RKO (cell line): ENCODE measurements at places on chromosomes 16 and 17.
A peak's percentile ranks its signal among the peaks of the same experiment; 100 is the strongest.

GRCh38 chr17:62703776-62704380 is 76.4 kb downstream of the MRC2 start:
- DNase-seq = peak; percentile 67

DNA sequence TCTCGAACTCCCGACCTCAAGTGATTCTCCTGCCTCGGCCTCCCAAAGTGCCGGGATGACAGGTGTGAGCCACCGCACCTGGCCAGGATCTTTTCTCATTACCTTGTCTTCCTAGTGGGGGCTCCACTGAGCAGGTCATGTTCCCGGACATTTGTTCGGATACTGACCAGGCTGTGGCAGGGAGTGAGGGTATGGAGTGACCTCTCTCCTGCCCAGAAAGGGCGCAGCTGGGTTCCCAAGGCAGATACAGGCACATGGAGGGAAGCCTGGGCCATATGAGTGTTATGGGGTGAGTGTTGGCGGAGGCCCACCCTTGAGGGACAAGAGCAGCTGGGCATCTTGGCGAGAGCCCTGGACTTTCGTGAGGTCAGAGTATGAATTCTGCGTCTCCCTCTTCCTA is 5.5 kb downstream of the SERPINF1 start:
- no peak for DNase-seq

DNA sequence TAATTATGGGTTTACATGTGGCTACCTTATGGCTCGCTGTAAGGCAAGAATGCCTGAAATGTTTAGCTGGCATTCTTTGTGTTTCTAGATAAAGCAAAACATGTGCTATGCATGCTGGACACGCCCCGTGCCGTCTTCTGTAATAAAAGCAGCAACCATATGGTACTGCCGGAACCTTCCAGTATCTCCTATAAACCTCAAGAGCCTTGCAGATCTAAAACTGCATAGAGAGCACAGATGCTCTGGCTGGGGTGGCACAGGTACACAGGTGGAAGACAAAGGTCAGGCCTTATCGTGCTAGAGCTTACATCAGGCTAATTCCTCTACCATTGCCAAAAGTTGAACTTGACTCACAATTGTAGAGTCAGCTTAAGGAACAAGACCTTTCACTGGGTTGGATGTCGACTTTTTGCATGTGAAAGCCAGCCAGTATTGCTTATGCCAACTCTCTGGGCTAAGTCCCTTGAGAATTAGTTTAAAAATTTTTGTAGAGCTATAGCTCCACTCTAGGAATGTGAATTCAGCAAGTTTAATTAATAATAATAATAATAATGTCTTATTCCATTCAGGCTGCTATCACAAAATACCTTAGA is 187.4 kb upstream of the CACNG5 start:
- no peak for DNase-seq

DNA sequence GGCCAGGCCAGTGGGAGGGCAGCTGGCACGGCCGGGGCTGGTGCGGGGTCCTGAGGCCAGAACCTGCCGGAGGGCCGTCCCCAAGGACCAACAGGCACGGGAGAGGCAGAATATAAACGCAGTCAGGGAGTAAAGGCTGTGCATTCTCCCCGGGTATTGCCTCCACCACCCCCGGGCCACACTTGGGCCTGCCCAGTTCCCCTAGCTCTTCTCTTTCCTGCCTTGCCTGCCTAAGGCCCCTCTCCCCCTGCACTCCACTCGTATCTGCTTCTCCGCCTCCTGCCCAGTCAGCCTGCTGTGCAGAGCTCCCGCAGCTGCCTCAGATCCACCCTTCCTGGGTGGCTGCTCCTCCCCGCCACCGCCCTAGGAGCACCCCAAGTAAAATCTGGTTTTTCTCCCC is 5.0 kb upstream of the RPH3AL start:
- DNase-seq = no peak

DNA sequence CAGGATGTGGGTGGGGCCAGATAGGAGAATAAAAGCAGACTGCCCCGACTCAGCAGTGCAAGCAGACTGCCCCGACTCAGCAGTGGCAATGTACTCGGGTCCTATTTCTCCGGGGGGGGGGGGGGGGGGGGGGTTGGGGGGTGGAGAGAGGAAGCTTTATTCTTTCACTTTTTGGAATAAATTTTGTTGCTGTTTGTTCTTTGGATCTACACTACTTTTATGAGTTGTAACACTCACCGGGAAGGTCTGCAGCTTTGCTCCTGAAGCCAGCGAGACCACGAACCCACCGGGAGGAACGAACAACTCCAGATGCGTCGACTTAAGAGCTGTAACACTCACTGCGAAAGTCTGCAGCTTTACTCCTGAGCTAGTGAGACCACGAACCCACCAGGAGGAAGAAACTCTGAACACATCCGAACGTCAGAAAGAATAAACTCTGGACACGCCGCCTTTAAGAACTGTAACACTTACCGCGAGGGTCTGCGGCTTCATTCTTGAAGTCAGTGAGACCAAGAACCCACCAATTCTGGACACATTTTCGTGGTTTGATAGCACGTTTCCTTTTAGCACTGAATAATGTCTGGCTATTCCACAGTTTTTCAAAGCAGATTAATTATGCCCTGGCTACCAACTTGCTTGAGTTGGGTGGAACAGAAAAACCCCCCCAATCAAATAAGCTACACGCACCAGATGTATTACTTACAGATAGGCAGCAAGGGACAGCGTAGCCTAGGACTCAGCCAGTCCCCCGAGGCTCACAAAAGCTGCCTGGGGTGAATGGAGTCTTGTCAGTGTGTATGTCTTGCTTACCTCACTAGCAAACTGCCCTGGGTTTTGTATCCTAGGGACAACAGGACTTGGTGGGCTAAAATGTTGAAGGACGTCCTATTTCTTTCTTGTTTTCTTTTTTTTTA is 11.9 kb downstream of the FZD2 start:
- no peak for DNase-seq

- no peak for DNase-seq
Observed at GRCh38 chr17:37470181-37470580, 19.5 kb upstream of the DUSP14 start.
